G401 (cell line): ENCODE measurements at places on chromosomes 7 and 10. TPM values are rescaled to one million over a fixed set of nuclear protein-coding genes. Genes with fewer than 3 reads are reported as not detected.

Gene TMEM196
- total RNA-seq: not detected in 2 replicates

Gene ARHGEF35
- total RNA-seq: not detected in 2 replicates

Gene CALHM1
- not detected in 2 replicates for total RNA-seq

Gene ZC3HAV1L
- 22.2 and 22.3 TPM in 2 replicates for total RNA-seq

Gene MAD1L1
- 77.8 and 163 TPM in 2 replicates for total RNA-seq

Gene YWHAG
- 88.9 and 113 TPM in 2 replicates for total RNA-seq
